Activated T-cell treated with anti-CD3 and anti-CD28 coated beads, Interleukin-2, amount 50 U/mL, for 72 hours (primary cell): ENCODE measurements at places on chromosomes 4 and X. TPM values are rescaled to one million over a fixed set of nuclear protein-coding genes. Genes with fewer than 3 reads are reported as not detected.

DHX15 gene
- 145 TPM for total RNA-seq

PFKFB1 gene
- 1.6 TPM for total RNA-seq

ADH7 gene
- total RNA-seq, result not detected

CYBB gene
- total RNA-seq, result 0.38 TPM

ANKRD17 gene
- total RNA-seq, result 43.9 TPM

GBA3 gene
- total RNA-seq, result not detected

TLR2 gene
- 1.4 TPM for total RNA-seq

STIM2 gene
- total RNA-seq, result 47.0 TPM

PIM2 gene
- 563 TPM for total RNA-seq

ZIC3 gene
- not detected for total RNA-seq

ODAM gene
- not detected for total RNA-seq

SYNPO2 gene
- 0.31 TPM for total RNA-seq

DNA sequence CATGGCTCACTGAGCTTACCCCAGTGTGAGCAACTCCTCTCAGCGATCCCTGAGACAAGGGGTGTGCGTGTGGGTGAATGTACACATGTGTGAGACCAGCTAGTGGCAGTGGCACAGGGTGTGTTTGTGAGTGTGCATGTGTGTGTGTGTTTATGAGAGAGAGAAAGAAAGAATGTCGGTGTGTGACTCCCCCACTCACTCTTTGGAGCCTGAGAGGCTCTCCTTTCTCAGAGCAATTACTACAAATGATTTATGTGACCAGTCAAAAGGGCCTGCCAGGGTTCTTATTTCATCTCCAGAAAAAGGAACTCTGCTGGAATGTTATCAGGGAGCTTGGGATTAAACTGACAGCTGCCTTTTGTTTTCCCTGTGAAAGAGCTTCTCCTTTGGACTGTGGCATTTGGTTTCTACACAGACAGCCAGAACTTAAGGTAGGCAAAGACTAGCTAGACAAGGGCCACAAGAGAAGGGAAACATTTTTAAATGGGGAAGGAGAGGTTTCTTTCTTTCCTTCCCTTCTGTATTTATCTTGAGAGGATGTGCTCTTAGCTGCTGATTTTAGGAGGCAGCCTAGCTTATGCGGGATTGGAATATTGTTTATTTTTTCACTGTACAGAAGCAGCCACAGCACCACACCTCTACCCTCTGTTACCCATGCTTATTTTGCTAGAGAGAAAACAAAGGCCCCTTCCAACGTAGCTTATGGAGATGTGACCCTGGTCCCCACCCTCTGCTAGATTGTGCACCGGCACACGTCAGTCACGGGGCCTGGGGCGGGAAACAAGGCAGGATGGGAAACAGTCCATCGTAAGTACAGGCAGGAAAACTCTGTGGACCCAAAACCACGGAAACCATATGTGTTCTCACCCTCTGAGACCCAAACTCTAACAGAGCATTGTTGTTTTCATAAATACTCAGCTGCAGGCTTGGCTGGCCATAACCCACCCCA lies 143.5 kb downstream of the MGST2 start:
- DNase-seq, result no peak
- no peak overlapping the region for H3K4me3 ChIP-seq
- no peaks in the 10 kb centered on the region for H3K4me1 ChIP-seq
- no peak overlapping the region for H3K27ac ChIP-seq
- H3K27me3 ChIP-seq, result peaks cover 6% of the 10 kb centered on the region

- H3K4me3 ChIP-seq, result no peak overlapping the region
- no peak overlapping the region for H3K27ac ChIP-seq
- no peak for DNase-seq
- H3K27me3 ChIP-seq, result no peaks in the 10 kb centered on the region
- H3K36me3 ChIP-seq, result no peaks in the 10 kb centered on the region
Observed at GRCh38 chr4:52006887-52007286, 13.3 kb downstream of the LRRC66 start.

DNA sequence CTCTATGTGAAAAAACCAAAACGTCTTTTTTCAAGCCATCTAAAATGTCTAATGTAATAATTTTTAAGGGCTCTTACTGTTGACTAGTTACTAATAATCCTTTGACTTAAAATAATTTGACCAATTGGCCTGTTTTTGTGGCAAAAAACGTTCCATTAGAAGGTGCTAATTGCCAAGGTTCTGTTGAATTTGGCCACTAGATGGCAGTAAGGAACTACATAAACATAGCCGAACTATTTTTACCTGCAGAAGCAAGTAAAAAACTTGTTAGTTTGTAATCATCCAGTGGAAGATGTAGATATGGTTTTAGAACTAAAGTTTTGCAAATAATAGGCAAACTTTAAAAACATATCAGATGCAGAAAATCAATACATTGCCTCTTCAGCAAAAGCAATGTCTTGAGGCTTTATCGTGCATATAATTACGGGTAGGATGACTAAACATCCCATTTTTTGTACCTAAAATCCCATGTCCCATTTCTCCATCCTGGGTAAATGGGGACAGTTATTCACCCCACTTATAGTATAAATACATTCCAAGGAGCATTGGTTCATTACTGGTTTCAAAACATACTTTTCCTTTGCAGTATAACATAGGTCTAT lies 57.6 kb downstream of the PROM1 start:
- DNase-seq, result peak; percentile 12
- H3K36me3 ChIP-seq, result no peaks in the 10 kb centered on the region
- no peak overlapping the region for H3K4me3 ChIP-seq
- no peak overlapping the region for H3K27ac ChIP-seq
- H3K27me3 ChIP-seq, result peaks cover 24% of the 10 kb centered on the region
- no peaks in the 10 kb centered on the region for H3K4me1 ChIP-seq

- H3K27me3 ChIP-seq, result peaks cover 2% of the 10 kb centered on the region
- H3K27ac ChIP-seq, result no peak overlapping the region
- H3K4me1 ChIP-seq, result no peaks in the 10 kb centered on the region
- peaks cover 7% of the 10 kb centered on the region for H3K36me3 ChIP-seq
- H3K4me3 ChIP-seq, result no peak overlapping the region
Observed at GRCh38 chrX:43450355-43450754, 205.7 kb upstream of the MAOA start.

DNA sequence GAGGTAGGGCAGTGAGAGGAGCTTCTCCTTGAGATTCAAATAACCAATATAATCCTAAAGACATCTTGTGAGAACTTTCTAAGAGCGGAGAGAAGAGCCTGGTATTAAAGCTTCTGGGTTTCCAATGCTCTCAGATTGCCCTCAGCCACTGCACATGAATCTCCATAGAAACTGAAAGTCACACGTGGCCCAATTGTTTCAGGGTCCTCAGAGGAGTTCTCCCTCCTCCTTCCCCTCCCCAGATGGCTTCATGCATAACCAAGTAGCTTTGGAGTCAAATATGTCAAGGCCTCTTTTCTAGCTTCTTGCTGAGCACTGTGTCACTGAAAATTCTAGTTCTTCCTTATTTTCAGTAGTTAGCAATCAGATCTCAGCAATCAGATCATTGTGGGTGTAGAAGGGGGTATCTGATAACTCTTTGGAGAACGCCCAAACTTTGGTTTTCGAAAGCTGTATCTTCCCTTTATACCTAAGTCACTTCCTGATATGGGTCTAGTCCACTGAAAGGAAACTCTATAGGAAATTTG lies 2.2 kb downstream of the BTK start:
- H3K36me3 ChIP-seq, result no peaks in the 10 kb centered on the region
- peaks cover 7% of the 10 kb centered on the region for H3K27me3 ChIP-seq
- H3K4me1 ChIP-seq, result peaks cover 5% of the 10 kb centered on the region
- DNase-seq, result no peak

DNA sequence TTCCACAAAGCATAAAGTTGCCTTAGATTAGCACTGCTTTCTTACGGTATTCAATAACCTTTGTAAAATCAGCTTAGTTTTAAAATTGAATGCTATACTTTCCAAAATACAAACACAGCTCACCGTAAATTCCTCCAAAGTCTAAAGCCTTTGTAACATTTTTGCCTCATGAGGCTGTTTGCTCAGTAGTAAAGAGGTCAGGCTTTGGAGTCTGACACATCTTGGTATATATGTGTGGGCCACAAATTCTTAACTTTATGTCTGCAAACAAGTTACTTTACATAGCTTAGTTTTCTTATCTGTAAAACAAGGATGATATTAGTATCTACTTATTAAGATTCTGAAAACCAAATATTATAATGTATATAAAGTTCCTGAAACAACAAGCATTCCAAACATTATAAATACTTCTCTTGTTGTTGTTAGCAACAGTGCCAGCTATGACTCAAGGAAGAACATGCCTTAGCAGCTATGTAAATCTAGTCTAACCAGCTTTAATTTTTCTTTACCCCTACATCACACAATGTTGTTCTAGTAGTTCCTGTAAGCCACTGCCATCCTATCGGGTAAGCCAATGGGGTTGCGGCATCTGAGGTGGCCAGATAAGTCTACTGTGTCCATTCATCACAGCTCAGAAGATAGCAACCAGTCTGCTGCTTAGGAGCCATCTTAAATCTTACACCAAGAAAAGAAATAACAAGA lies 709.0 kb downstream of the KLHL13 start:
- H3K36me3 ChIP-seq, result no peaks in the 10 kb centered on the region
- no peak overlapping the region for H3K4me3 ChIP-seq
- H3K27me3 ChIP-seq, result peaks cover 6% of the 10 kb centered on the region
- no peak for DNase-seq

GRCh38 chr4:22803512-22803911 lies 110.8 kb downstream of the GBA3 start:
- DNase-seq, result no peak
- H3K27ac ChIP-seq, result no peak overlapping the region
- no peaks in the 10 kb centered on the region for H3K27me3 ChIP-seq
- H3K36me3 ChIP-seq, result no peaks in the 10 kb centered on the region
- H3K4me3 ChIP-seq, result no peak overlapping the region

DNA sequence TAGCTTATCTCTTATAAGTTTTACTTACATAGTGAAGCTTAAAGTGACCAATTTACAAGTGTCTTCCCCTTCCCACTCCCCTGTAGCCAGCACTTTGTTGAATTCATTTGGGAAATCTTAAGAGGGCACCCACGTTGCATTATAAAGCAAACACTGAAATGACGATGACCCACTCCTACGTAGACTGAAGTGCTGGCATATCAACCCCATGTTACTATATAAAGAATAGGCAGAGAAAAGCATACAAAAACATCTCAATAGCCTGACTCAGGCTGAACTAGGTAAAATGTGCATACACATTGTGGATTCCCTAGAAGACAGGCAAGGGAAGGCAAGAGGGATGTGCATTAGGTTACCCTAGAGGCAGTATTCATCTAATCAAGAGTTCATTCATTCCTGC lies 313.4 kb downstream of the TENM3 start:
- peaks cover 7% of the 10 kb centered on the region for H3K27me3 ChIP-seq
- DNase-seq, result no peak
- no peak overlapping the region for H3K27ac ChIP-seq
- H3K4me3 ChIP-seq, result no peak overlapping the region
- H3K4me1 ChIP-seq, result no peaks in the 10 kb centered on the region
- H3K36me3 ChIP-seq, result no peaks in the 10 kb centered on the region

- DNase-seq, result no peak
- no peak overlapping the region for H3K27ac ChIP-seq
- no peaks in the 10 kb centered on the region for H3K27me3 ChIP-seq
- no peaks in the 10 kb centered on the region for H3K36me3 ChIP-seq
Observed at GRCh38 chr4:114399105-114399504, 199.5 kb upstream of the UGT8 start.

DNA sequence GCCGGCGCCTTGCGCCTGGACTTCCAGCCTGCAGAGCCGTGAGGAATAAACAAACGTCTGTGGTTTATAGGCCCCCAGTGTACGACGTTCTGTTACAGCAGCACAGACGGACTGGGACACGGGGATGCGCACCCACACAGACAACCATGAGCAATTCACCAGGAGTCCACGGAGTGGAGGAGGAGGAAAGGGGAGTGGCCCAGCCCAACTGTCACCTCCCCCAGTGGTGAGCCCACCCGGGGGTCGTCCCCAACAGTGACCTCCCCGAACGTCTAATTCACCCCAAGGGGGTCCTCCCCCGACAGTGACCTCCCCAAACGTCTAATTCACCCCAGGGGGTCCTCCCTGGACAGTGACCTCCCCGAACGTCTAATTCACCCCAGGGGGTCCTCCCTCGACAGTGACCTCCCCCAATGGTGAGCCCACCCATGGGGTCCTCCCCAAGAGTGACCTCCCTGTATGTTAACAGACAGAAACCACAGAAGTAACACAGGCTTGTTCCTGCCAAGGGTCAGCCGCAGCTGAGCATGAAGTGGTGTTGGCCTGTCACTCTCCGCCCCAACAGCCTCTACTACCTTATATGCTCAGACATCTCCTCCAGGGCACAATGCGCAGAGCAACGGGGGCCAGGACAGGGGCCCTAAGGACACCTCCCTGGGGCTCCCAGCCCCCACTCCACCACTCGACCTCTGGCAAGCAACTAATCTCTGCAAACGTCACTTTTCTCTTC lies 6.2 kb downstream of the GAK start:
- H3K4me3 ChIP-seq, result peak overlapping the region; percentile 49
- H3K36me3 ChIP-seq, result no peaks in the 10 kb centered on the region
- peak overlapping the region; percentile 58 for H3K27ac ChIP-seq
- DNase-seq, result no peak

GRCh38 chrX:110055616-110056015 lies 52.7 kb downstream of the TMEM164 start:
- H3K4me3 ChIP-seq, result no peak overlapping the region
- no peaks in the 10 kb centered on the region for H3K4me1 ChIP-seq
- DNase-seq, result no peak
- H3K36me3 ChIP-seq, result peaks cover 2% of the 10 kb centered on the region
- H3K27ac ChIP-seq, result no peak overlapping the region

DNA sequence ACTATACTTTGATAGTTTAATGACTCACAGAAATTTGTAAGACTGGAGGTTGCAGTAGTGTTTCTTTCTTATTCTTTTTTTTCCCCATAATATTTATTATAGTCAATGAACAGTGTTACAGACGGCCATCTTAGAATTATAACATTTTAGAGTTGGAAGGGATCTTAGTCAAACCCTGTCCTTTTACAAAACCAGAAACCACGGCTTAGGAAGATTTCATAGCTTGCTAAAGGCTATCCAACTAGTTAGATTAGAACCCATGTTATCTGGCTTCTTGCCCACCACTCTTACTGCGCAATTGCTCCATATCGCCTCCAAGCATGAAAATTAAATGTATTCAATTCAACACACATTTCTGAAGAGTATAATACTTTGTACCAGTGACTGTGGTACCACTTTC lies 1.1 kb downstream of the XIAP start:
- peaks cover 24% of the 10 kb centered on the region for H3K4me1 ChIP-seq
- H3K36me3 ChIP-seq, result peaks cover 4% of the 10 kb centered on the region
- peaks cover 5% of the 10 kb centered on the region for H3K27me3 ChIP-seq
- H3K4me3 ChIP-seq, result peak overlapping the region; percentile 85

- no peak overlapping the region for H3K27ac ChIP-seq
- no peaks in the 10 kb centered on the region for H3K27me3 ChIP-seq
Observed at GRCh38 chr4:108953941-108954340, 191.1 kb upstream of the ETNPPL start.

- DNase-seq, result no peak
- H3K4me3 ChIP-seq, result no peak overlapping the region
- peaks cover 4% of the 10 kb centered on the region for H3K4me1 ChIP-seq
- H3K36me3 ChIP-seq, result no peaks in the 10 kb centered on the region
- H3K27ac ChIP-seq, result no peak overlapping the region
Observed at GRCh38 chr4:140342620-140343019, 30.8 kb upstream of the SCOC start.

- no peak for DNase-seq
- H3K4me3 ChIP-seq, result no peak overlapping the region
- H3K27ac ChIP-seq, result no peak overlapping the region
- H3K27me3 ChIP-seq, result no peaks in the 10 kb centered on the region
Observed at GRCh38 chrX:130669233-130669632, 233.8 kb downstream of the ENOX2 start.

- H3K4me1 ChIP-seq, result peaks cover 31% of the 10 kb centered on the region
- peak; percentile 63 for DNase-seq
- no peak overlapping the region for H3K27ac ChIP-seq
- peaks cover 2% of the 10 kb centered on the region for H3K36me3 ChIP-seq
- peaks cover 34% of the 10 kb centered on the region for H3K27me3 ChIP-seq
- H3K4me3 ChIP-seq, result peak overlapping the region; percentile 77
Observed at GRCh38 chr4:791898-792625, 33.9 kb downstream of the CPLX1 start.
